ENCODE measurements at places on chromosomes 11 and 22.

- DNase-seq: no peak
Observed at GRCh38 chr11:80383655-80384054, 942.8 kb upstream of the TENM4 start.

GRCh38 chr11:86678823-86679222 is 6.4 kb upstream of the ME3 start:
- DNase-seq: no peak

DNA sequence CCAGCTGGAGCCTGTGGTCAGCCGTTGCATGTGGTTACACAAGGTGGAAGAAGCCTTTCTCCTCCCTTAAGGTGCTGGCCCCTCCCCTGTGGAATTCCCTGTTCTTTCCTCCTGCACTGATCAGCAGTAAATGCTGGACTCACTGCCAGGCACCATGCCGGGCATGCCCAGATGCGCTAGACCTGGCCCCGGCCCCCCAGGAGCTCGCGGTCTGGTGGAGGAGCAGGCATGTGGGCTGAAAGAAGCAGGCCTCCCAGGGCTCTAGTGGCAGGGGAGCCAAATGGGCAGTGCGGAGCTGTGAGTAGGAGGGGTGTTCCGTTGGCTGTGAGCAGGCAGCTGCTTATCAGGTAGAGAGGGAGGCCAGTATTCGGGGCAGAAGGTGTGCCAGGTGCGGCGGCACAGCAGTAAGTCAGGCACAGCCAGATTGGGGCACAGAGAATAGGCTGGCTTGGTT is 10.2 kb downstream of the DGKZ start:
- no peak for DNase-seq

DNA sequence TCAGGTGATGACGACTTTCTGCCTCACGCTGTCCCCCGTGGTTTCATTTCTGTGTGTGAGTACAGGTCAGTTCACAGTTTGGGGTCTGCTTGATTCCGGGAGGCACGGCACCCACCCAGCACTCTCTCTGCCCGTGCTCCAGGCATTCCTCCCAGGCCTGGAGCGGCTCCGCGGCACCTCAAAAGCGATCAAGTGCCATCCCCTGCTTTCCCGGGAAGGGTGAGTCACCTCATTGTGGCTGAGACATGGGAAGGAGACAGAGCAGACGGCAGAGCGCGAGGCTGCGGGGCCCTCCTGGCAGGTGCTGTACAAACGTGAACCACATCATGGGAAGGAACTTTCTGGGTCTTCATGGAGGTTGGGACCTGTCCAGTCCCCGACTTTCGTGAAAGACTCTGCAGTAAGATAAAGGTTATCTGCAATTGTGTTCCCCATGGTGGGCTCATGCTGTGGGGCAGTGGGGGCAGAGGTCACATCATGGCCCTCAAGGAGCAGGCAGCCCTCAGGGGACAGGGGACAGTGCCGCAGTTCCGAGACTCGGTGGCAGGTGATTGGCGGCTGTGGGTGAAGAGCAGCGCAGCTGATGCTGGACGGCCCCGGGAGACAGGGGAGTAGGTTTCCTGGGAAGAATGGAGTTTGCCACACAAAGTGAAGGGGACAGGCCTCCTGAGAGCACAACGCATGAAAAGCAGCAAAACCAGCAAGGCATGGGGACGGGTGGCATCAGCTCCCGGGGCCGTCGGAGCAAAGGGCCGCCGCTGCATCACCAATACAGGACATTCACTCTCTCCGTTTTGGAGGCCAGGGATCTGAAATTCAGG is 65.3 kb downstream of the CELSR1 start:
- no peak for DNase-seq

- DNase-seq: no peak
Observed at GRCh38 chr22:33018232-33018864, 39.8 kb downstream of the SYN3 start.

- no peak for DNase-seq
Observed at GRCh38 chr11:44778195-44779100, 51.7 kb downstream of the TSPAN18 start.

DNA sequence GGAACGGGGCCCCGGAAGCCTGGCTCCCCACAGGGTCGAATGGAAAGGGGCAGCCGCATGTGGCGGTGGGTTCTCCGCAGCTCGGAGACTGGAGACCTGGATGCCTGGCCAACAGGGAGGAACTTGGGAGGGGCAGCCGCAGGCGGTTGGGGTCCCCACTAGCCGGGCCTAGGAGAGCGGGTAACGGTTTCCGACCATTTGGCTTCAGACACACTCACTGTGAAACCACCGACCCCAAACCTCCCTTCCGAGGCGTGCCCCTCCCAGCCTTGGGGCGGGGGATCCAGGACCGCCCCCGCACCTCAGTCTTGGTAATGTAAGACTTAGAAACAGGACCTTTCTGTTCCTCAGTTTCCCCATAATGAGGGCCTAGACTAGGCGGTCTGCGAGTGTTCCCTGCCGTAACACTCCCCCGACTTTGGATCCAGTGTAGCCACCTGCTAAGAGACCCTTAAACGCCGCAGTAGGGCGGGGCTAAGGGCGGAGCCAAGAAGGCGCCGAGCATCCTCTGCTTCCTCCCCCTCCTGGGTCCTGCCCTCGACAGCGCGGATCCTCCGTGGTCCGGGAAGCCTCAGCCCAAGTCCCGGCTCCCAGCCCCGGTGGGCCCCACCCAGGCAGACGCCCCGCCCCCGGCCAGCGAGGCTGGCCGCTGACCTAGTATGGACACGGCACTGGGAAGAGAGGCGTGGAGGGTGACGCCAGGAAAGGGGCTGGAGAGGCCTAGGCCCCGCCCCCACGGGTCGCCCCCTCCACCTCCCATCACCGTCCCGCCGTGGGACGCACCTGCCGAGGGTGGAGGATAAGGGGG is 1.8 kb upstream of the RASGRP2 start:
- DNase-seq: no peak

DNA sequence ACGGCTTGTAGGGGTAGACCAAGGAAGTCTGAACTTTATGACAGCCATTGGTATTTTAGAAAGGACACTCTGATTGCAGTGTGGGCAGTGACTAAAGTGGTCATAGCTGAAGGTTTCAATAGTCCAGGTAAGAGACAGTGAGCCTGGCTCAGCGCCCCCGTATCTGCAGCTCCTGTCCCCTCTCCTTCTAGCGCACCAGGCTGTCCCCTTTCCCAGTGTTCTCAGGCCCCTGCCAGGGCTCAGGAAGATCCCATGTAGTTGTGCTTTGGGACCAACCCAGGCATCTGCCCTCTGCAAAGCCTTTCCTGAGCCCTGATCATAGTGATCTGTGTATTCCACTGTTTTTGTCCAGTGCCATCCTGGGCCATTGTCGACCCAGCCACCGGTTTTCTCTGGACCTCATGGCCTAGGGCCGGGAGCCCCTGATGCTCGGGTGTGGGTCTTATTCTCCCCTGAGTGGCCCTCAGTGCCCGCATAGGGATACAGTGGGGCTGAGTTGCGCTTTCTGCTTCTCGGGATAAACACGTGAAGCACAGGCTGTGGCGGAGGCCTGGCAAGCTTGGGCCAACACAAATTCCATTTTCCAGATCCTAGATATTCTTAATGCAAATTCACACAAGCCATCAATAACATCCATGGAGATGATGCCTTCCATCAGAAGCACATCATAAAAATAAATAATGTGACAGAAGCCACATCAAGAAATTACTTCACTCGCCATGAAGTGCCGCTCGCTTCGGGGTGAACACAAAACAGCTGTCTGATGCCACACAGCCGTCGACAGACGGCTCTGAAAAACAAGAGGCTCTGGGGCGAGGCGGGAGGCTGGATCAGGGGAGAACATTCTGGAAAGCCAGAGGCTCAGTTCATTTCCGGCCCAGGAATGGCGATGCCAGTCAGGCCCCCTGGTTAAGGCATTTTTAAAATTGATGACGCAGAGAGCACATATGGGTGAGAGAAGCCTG is 805.0 kb downstream of the TBC1D22A start:
- DNase-seq: no peak

DNA sequence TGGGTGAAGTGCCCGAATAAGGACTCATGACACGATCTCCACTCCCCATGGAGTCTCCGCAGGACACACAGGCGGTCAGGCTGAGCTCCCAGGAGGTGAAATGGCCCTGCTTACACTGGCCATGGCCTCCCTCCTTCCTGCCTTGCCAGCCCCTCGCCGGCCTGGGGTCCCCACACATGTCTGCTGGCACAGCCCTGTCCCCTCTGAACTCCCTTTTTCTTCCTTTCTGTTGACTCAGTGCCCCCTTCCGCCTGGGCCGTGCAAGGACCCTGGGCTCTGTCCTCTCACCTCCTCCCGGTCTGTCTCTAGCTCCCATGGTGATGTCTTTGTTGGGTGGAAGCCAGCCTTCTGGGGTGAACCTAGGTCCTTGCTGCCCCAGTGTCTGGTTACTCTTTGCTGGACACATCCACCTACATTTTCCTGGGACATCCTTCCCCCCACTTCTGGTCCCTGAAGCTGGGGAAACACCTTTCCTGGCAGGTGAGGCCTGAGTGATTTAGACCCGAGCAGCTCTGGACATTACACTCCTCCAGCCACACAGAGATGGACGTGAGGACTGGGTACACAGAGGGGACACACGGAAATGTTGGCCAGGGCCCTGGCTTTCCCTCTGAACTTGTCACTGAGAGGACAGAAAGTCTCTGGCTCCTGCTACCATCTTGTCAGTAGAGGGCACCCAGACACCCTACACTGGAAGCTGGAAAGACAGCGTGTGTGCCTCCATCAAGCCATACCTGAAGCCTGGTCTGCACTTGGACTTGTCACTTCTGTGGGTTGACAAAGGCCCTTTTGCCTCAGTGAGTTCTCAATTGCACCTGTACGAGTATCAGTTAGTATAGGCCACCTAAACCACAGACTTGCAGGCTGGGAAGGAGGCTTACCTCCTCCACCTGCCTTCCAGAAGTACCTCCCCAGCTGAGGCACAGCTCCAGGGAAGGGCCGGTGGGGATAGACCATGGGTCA is 864.3 kb downstream of the TBC1D22A start:
- no peak for DNase-seq

DNA sequence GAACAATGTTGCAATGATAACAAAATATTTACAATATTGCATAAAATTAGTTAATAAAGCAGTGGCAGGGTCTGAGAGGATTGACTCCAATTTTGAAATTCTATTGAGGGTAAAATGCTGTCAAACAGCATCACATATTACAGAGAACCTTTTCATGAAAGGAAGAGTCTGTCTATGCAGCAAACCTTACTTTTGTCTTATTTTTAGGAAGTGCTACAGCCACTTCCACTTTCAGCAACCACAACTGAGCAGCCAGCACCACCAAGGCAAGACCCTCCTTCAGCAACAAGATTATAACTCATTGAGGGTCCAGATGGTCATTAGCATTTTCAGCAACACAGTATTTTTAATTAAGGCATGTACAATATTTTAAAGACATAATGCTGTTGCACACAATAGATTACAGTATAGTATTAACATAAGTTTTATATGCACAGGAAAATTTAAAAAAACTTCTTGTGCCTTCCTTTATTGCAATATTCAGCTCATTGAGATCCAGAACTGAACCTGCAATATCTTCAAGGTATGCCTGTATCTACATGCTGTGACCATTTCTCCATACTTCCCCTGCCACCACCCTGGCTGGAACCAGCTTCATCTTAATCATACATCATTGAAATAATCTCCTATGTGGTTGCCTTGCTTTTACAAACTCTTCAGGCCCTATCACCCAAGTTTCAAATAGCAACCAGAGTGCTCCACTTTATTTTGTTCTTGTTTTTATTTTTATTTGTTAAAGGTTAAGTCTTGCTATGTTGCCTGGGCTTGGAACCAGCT is 711.2 kb downstream of the KCNA4 start:
- DNase-seq: no peak

- DNase-seq: no peak
Observed at GRCh38 chr11:64139049-64139448, 26.9 kb downstream of the MACROD1 start.

- DNase-seq: no peak
Observed at GRCh38 chr11:57476047-57476756, 15.9 kb downstream of the RTN4RL2 start.

DNA sequence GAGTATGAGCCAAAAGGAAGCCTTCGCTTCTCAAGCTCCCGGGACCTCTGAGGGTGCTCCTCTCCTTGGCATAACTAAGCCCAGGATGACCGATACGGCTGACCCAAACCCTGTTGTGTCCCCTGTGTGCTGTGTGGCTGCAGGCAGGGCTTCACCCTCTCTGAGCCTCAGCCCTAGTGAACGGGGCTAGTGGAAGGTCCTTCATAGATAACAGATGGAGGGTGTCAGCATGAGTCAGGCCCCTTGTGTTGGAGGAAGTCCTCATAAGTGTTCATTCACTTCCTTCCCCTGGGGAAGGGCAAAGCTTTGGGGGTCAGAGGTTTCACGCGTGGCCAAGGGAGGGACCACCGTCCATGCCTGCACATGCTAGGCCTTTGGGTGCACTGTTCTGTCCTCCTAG is 21.5 kb downstream of the SHISAL1 start:
- no peak for DNase-seq

- no peak for DNase-seq
Observed at GRCh38 chr11:80241766-80242165, 800.9 kb upstream of the TENM4 start.

GRCh38 chr11:14114269-14114668 is 151.7 kb downstream of the SPON1 start:
- DNase-seq: no peak

Data from stimulated activated CD8-positive, alpha-beta memory T cell treated with anti-CD3 and anti-CD28 coated beads, Interleukin-15, amount 100 ng/mL, for 24 hours (primary cell).